Kidney capillary endothelial cell (primary cell): ENCODE measurements at places on chromosomes 13 and 19.

DNA sequence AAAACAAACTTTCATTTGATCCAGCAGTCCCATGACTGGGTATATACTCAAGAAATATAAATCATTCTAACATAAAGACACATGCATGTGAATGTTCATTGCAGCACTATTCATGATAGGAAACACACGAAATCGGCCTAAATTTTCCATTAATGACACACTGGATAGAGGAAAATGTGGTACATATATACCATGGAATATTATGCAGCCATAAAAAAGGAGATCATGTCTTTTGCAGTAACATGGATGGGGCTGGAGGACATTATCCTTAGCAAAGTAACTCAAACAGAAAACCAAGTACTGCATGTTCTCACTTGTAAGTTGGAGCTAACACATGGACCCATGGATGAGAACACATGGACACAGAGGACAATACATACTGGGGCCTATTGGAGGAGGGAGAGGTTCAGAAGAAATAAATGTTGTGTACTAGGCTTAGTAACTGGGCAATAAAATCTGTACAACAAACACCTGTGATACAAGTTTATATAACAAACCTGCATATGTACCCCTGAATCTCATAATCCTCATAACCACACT, 283.6 kb downstream of the LMO7 start:
- no peak for DNase-seq

GRCh38 chr19:13505164-13505695, 1.0 kb downstream of the CACNA1A start:
- DNase-seq, result no peak

DNA sequence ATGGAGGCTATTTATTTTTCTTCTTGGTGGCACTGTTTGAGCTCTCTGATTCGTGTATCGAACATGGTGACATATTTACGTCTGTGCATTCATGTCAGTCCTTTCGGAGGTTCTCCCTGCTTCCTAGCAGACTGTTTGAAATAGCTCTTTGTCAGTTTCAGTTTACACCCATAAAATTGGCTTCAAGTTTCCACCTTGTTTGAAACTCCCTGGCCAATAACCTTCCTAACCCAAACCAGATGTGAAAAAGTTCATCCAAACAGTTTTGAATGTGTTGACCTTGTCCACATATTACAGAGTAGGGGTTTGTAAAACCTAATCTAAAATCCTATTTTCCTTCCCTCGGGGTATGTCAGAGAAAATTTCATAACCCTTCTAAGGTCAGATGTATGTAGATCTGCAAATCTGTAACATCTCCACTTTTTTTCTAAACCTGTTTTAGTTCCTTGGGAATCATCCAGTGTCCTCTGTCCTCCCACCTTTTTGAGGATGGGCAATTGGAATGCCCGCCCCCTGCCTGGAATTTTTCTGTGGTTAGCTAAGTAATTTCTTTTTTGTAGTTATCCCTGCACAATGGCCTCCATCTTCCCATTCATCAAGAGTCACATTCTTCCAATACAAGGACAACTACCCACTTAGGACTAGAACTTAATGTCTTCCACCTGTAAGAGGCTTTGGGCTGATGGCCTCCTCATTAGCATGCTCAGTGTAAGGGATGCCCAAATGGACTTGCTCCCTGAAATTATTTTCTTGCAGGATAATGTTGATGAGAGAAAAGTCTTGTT, 499.8 kb downstream of the GPC6 start:
- no peak for DNase-seq

DNA sequence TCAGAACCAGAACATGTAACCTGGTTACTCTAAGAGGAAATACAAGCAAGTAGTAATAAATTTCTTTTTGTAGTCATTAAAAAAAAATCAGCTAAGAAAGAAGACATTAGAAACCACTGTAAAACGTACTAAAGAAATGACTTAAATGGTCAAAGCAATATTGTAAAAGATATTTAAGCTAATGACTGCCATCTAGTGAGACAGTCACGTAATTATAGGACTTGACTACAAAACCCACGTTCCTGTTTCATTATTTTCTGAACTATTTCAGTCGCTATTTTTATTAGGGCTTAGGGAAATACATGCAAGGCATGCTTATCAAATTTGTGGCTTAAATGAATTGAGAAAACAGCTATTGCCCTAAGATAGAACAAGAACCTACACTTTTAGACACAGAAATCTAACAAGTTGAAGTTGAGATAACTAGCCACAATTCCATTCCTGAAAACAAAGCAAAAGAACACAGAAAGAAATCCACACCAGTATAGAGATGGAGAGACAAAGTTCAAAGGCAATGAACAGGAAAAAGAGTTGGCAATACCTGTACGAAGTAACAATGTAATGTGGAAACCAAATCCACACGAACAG, 17.9 kb downstream of the ALG5 start:
- peak; percentile 70 for DNase-seq

GRCh38 chr13:30124131-30124768, 183.1 kb downstream of the KATNAL1 start:
- no peak for DNase-seq

- DNase-seq, result no peak
These were observed 1.4 kb downstream of the FZR1 start for GRCh38 chr19:3507371-3508120.

DNA sequence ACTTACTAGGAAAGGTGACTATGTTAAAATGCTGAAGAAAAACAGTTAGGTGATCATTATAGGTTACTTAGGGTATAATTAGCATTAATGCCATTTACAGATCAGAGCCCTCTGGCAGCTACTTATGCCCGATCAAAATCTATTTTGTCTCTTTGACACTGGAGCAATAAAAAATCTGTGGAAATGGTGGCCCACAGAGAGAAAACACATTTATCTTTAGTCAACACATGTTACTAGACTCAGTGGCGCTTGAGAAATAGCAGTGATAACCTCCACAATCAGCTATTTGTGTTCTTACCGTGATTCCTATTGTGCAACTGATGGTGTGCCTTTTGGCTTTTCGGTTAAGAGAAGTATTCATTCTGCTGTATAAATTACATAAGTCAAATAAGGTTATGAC, 1519.6 kb downstream of the PCDH9 start:
- no peak for DNase-seq

DNA sequence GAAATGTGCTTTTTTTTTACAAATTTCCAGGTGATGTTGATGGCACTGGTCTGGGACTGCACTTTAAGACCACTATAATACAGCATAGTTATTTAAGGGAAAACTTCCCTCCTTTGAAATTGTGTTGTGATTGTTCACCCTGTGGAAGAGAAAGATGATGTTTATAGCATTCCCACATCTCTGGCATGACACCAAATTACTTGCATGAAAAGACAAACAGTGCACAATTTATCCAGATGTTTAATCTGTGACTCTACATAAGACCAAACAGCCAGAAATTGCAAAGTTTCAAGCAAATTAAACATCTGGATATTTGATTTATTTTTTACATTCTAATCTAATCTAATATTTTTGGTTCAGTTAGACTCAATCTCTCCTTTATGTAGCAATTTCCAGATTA, 51.6 kb downstream of the UFM1 start:
- DNase-seq, result no peak

GRCh38 chr13:51549050-51549449, 35.2 kb upstream of the WDFY2 start:
- no peak for DNase-seq

- DNase-seq, result no peak
These were observed 287.1 kb downstream of the ITGBL1 start for GRCh38 chr13:101739382-101740178.

- DNase-seq, result no peak
These were observed 82.3 kb downstream of the FGF9 start for GRCh38 chr13:21753117-21753729.

- DNase-seq, result no peak
These were observed 696.2 kb upstream of the SLITRK5 start for GRCh38 chr13:86974995-86975328.

DNA sequence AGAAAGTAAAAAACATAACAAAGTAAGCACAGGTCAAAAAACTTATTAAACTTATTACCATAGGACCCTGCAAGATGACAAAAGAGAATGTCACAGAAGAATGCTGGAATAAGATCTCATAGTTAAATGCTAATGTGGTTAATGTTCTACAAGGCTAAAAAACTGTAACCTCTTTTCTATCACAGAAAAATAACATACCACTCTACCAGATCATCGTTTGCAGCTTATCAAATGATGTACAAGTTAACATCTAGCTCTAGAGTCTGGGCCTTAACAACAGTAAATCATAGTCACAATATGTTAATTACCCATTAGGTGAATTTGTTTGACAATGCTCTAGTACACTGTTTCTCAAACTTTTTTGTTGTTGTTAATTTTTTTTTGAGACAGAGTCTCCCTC, 53.0 kb downstream of the NUFIP1 start:
- no peak for DNase-seq

DNA sequence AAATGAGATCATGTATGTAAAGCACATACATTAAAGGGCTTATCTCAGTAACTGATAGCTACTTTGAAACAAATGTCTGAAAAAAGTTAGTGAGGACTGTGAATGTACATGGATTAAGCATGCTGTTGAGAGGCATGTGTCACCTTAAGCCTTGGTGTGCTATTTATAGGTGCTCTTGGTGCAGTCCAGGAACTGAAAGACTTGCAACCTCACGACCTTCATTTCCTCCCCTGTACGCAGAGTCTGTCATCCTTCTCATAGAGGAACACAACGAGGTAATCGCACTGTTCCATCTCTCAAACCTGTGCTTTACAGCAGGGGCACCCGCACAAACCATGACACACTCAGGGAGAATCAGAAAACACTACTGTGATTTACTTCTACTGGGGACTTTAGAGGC, 65.6 kb downstream of the UFM1 start:
- peak; percentile 33 for DNase-seq

GRCh38 chr19:16778796-16779411, 50.3 kb upstream of the SIN3B start:
- peak; percentile 69 for DNase-seq
